ENCODE measurements at places on chromosomes 13 and 19.

DNA sequence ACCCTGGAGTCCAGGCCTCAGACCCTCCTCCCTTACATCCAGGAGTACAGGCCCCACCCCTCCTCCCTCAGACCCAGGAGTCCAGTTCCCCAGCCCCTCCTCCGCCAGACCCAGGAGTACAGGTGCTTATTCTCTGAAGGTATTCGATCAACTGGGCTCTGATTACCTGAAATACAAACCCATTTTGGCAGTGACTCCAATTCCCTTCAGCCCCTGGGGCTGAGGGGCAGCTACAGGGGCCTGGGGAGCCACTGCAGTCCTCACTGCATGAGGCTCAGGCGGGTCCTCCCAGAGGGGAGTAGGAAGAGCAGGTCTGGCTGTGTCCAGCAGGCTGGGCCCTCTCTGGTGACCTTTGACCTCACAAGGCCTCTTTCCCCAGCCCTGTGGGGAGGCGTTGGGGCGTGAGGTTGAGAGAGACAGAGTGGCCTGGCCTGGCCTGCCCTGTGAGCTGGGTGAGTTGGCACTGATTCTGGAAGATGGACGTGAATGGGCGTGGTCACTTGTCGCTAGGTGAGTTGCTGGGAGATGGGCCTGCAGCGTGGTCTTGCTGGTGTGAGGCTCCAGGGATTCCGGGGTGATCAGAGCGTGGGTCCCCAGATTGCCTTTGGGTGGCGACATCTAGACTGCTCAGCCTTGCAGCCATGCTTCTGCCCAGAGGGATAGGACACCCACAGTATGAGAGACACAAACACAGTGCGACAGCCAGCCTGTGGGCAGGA lies 3.1 kb downstream of the BCAT2 start:
- DNase-seq: no peak

- DNase-seq: no peak
These were observed 75.3 kb downstream of the TEX29 start for GRCh38 chr13:111395511-111396393.

GRCh38 chr19:16406356-16406755 lies 65.4 kb downstream of the EPS15L1 start:
- no peak for DNase-seq

- DNase-seq: no peak
These were observed 31.6 kb downstream of the ATP11A start for GRCh38 chr13:112721198-112722104.

DNA sequence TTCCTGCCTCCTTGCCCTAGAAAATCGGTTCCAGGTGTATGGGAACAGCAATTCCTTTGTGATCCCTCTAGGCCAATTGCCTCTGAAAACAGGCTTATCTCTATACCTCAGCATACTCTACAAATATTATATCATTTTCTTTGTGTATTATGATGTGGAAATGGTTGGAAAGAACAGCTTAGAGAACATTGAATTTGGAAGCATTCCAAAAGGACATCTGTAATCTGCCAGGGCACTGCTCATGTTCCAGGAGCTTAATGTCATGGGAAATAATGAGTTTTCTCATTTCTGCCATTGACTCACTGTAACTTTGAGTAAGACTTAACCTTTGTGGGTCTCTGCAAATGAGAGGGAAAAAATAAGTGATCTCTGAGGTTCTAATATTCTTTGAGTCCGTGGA lies 147.3 kb downstream of the UFM1 start:
- DNase-seq: no peak

DNA sequence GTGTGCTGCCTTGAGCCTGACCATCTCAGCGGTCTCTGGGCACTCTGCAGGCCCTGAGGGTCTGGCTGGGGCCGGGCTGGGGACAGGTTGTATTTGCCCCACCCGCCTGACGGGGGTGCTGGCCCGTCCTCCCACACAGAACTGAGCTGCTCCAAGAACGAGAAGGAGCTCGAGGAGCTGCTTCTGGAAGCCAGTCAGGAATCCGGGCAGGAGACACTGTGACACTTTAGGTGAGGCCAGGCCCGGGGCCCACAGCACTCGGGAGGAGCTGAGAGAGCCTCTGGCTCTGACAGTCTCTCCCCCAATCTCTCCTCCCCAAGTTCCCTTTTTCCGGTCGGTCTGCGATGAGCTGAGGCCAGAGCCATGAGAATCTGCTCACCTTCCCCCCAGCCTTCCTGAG lies 14.5 kb downstream of the NKPD1 start:
- no peak for DNase-seq

DNA sequence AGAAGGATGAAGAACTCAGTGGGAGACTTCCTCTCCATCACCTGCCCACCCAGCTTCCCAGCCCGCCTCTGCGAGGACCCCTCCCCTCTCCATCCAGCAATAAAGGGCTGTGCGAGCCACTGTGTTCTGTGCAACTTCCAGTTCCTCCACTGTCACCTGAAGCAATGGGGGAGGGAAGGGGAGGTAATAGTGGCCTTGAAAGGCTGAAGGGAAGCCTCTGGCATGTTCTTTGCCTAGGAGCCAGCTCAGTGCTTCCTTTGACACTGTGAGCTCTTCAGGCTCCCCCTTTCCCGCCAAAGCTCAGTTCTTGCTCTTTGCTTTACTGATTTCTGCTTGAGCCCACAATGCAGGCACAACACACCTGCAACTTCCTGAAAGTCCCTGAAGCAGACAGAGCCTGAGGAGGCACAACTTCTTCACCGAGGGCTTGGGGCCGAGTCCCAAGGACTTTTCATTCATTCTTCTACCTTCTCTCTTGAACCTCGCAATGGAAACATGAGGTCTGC lies 73.2 kb upstream of the DOCK9 start:
- DNase-seq: no peak

DNA sequence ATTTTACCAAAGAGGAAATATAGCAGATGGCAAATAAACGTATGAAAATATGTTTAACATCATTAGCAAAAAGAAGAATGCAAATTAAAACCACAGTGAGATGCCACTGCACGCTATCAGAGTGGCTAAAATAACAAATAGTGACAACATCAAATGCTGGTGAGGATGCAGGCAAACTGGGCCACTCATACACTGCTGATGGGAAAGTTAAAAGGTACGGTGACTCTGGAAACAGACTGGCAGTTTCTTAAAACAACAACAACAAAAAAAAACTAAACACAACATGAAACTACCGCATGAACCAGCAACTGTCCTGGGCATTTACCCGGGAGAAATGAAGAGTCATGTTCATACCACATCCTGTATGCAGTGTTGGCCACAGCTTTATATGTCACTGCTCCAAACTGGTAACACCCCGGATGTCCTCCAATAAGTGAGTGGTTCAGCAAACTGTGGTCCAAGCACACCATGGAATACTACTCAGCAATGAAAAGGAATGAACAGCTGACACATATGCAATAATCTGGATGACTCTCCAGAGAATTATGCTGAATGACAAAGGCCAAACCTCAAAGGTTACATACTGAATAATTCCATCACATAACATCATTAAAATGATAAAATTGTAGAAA lies 22.3 kb downstream of the EPS15L1 start:
- DNase-seq: no peak

- DNase-seq: no peak
These were observed 890 bp upstream of the ZNF611 start for GRCh38 chr19:52735734-52736133.

GRCh38 chr13:98905199-98905598 lies 72.7 kb downstream of the DOCK9 start:
- DNase-seq: no peak

- no peak for DNase-seq
These were observed 12.3 kb downstream of the ATP7B start for GRCh38 chr13:51998723-51999509.

- no peak for DNase-seq
These were observed 13.4 kb downstream of the AKT2 start for GRCh38 chr19:40271706-40272105.

- no peak for DNase-seq
These were observed 418.4 kb downstream of the EFNB2 start for GRCh38 chr13:106117035-106117434.

Measured in hypothalamus (tissue), 51 donors.